ENCODE measurements at places on chromosomes 6 and 20.

- DNase-seq: no peak
These were observed 40.1 kb downstream of the TBPL1 start for GRCh38 chr6:133992992-133993680.

- no peak for DNase-seq
These were observed 268.2 kb downstream of the CDH4 start for GRCh38 chr20:61520076-61520892.

GRCh38 chr20:2178318-2179232, 76.9 kb downstream of the STK35 start:
- DNase-seq: no peak

DNA sequence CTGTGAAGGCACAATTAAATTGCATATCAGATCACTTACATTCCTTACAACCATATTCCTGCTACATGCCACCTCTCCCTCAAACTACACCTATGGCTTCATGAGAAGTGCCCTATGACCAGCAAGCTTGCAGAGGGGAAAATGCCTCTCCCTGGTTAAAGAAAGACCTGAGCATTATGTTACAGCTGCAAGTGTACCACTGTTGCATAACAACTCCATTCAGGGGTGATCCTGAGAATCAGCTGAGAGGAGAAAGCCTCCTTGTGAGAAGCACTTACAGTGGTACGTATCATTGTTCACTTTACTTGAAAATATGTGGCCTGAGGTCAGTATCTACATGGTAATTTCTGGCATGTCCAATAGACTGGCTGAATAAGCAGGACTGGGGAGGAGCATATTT, 20.0 kb downstream of the PDSS2 start:
- DNase-seq: no peak

GRCh38 chr6:135567375-135568083, 70.0 kb upstream of the AHI1 start:
- DNase-seq: no peak

DNA sequence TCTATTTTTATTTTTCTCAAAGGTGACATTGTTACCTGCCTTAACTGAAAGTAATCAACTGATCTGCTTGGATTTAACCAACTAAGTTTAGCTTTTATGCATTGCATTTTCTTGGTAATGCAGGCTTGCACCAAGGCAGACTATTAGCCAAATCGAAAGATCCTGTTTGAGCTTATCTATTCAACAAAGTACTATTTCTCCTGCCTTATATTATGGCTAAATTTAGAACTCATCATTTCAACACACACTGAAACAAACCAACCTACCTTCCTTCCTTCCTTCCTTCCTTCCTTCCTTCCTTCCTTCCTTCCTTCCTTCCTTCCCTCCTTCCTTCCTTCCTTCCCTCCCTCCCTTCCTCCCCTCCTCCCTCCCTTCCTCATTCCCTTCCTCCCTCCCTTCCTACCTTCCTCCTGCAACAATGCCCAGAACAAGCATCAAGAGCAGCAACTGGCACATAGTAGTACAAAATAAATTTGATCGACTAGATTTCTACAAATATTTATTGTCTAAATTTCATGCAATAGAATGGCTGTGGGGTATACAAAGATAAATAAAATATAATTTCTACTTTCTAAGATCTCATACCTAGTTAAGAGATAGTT, 17.0 kb upstream of the RNF182 start:
- no peak for DNase-seq

- DNase-seq: no peak
These were observed 50.0 kb downstream of the SRC start for GRCh38 chr20:37395921-37396415.

GRCh38 chr6:14807130-14807529, 438.7 kb upstream of the JARID2 start:
- DNase-seq: no peak

GRCh38 chr20:664151-664550, 11.2 kb upstream of the SRXN1 start:
- DNase-seq: no peak

GRCh38 chr20:46367234-46367633, 39.2 kb downstream of the ELMO2 start:
- DNase-seq: no peak

- no peak for DNase-seq
These were observed 40.4 kb downstream of the MDGA1 start for GRCh38 chr6:37657112-37657886.

- DNase-seq: peak; percentile 23
These were observed 52.4 kb upstream of the EDN3 start for GRCh38 chr20:59247731-59248684.

GRCh38 chr6:56616967-56617366, 25.7 kb downstream of the DST start:
- DNase-seq: no peak

DNA sequence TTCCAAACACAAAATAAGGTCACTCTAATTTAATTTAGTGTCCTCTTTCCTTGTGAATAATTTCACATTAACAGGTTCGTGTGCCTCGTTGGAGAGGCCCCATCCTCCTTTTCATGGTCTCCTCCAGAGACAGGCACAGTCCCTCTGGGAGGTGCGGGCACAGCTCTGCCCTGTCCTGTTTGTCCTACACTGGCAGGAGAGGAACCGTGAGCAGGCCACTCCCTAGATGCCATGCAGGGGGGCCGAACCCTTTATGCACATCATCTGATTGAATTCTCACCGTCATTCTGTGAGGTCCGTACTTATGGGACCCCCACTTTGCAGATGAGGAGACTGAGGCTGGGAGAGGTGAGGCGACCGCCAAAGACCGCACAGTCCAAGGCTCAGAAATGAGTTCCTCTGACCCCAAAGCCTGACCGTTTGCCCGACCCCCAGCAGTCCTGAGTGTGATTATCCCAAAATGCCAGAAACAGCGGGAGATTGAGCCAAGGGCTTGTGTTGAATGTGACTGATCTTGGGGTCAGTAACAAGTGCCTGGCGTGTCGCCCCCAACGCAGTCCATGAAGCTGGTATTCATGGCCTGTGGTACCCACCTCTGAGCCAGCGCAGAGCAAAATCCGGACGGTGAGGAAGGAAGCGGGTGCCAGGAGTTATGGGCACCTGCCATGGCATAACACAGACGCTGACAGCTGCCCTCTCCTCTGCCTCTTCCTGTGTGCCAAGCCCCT, 43.5 kb downstream of the PMEPA1 start:
- DNase-seq: no peak

DNA sequence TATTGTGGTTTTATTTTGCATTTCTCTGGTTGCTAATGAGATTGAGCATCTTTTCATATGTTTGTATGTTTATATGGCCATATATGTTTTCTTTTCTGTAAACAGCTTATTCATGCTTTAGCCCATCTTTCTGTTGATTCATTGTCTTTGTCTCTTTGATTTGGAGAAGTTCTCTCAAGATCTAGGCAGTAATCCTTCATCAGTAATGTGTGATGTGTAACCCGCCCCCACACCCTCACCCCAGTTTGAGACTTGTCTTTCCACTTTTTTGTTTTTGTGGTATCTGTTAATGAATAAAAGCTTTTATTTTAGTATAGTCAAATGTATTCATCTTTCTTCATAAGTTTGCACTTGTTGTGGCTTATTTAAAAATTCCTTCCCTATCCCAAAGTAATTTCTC, 26.0 kb downstream of the ZC3H12D start:
- DNase-seq: no peak

- no peak for DNase-seq
These were observed 11.7 kb downstream of the SGK2 start for GRCh38 chr20:43570496-43570895.

GRCh38 chr6:128363020-128363813, 157.2 kb downstream of the PTPRK start:
- DNase-seq: no peak

GRCh38 chr20:33273117-33273851, 9.7 kb upstream of the BPIFB1 start:
- no peak for DNase-seq

GRCh38 chr6:155426408-155426945, 29.2 kb downstream of the NOX3 start:
- no peak for DNase-seq
